ENCODE measurements at places on chromosomes 4 and X.

DNA sequence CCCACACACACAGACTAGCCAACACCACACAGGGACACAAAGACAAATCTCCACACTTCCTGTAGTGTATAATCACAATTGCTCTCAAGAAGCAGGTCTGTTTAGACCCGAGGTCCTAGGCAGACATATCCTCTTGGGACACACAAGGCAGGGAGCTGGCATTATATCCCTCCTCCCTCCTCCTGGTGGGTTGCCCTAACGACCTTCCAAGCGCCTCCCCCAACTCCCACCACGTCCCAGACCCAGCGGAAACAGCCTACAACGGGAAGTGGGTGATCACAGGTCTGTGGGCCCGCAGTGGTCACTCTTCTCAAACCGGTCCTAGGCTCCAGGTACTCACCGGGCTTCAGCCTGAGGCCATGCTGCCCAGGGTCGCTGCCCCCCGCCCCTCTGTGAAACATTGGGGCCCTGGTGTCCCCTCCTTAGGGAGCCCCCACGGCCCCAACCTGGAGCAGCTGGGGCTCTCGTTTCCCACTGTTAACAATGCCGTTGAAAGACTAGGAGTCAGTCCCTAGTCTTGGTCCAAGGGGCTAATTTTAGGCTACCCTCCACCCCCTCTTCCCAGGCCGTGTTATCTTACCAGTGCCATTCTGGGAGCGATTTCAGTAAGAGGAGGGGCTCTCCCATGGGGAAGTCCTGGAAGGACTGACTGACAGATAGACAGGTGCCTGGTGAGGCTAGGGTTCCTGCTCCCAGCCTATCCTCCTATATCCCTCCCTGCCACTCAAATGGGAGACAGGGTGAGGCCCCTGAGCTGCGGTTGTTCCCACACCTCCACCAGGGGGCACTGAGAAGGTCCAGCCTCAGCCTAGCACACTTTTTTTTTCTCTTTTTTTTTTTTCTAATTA, at the start of gene ASB12:
Gene ASB12 (minus strand): TSS at position 485 of the 848 bp plus-strand sequence. CDS start 4,957 bp downstream, outside the sequence.
- DNase-seq: no peak

DNA sequence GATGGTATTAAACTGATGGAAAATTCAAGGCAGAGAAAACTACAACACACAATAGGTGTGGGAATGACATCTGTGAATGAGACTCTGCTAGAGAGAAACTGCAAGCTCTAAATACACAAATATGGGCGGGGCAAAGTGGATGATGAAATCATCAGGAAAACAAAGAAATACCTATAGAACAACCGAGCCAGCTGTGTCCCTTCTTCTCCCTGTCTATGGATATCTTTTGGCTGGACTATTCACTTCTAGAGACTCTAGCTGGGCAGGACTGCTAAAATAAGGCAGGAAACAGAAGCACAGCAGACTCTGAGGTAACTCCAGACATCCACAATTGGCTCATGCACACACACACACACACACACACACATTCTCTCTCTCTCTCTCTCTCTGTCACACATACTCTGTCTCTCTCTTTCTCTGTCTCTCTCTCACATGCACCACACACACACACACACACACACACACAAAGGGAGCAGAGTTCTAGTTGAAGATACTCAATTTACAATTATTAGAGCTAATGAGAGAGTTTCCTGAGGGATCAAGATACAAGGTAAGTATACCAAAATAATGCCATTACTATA, 27.2 kb upstream of the EDNRA start:
- no peak for DNase-seq

DNA sequence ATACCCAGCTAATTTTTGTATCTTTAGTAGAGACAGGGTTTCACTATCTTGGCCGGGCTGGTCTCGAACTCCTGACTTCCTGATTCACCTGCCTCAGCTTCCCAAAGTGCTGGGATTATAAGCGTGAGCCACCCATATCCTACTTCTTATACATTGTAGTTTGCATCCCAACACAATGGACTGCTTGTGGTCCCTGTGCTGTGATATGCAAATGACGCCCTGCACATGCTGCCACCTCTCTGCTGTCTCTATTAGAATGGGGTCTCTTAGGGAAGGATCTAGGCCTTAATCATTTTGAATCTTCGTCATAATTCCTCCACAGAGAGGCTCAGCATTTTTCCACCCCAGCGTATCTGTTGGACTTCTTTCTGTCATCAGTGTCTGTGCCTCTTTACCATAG, 595.9 kb downstream of the ADGRL3 start:
- no peak for DNase-seq

DNA sequence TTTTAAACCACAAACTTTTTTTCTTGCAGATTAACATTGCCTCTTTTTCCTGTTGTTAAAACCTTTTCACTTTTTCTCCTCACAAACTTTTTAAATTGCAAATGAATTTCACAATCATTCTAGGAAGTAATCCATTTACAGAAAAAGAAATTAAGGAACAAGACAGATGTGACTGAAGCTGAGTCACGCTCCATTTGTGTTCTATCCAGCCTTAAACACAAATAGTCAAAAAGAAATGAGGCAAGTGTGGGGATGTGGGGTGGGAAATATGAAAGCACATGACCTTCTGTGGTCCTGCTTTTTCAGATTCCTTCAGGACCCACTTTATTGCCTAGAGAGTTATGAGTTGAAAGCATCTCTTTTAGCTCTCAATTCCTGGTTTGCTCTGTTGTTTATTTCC, 197.0 kb downstream of the ADGRL3 start:
- DNase-seq: no peak

DNA sequence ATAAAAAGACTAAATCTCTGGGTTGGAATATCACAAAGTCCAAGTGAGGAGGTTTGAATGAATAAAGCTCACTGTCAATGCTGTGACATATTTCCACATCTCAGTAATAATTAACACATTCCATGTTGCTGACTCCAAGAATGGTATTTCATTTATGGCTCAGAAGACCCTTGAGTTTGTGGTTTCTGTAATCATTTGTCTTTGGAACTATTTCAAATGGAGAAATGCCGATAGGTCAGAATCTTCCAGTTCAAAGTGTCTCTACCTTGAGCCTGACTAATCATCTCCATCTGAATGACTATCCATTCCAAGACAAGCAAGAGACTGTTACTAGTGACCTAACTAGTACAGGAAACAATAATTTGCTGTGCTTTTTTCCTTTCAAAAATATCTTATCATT, 24.2 kb upstream of the SLC2A9 start:
- no peak for DNase-seq

GRCh38 chr4:140603286-140603685, 34.5 kb upstream of the UCP1 start:
- DNase-seq: no peak

- no peak for DNase-seq
Observed at GRCh38 chr4:62004881-62005280, 804.8 kb downstream of the ADGRL3 start.

- no peak for DNase-seq
Observed at GRCh38 chr4:153513596-153513995, 47.4 kb downstream of the TMEM131L start.

- DNase-seq: no peak
Observed at GRCh38 chr4:26622913-26623312, 39.0 kb downstream of the TBC1D19 start.

GRCh38 chr4:18075823-18076433, 54.4 kb upstream of the LCORL start:
- DNase-seq: peak; percentile 23

DNA sequence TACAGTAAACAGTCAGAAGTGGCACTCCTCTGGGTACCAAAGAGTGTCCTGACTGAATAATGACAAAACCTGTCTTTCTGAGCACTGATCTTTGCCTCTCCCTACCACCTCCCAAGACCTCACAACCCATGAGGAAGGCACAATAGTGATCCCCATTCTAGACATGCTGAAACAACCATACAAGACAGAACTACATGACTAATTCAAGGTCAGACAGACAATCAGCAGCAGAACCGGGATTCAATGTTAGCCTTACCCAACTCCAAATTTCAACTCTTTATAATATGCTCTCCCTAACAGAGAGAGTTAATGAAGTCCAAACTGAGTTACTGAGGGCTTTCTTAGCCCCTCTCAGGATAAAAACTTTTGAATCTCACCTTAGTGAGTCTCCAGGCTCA, 71.0 kb downstream of the IRF2 start:
- DNase-seq: no peak

DNA sequence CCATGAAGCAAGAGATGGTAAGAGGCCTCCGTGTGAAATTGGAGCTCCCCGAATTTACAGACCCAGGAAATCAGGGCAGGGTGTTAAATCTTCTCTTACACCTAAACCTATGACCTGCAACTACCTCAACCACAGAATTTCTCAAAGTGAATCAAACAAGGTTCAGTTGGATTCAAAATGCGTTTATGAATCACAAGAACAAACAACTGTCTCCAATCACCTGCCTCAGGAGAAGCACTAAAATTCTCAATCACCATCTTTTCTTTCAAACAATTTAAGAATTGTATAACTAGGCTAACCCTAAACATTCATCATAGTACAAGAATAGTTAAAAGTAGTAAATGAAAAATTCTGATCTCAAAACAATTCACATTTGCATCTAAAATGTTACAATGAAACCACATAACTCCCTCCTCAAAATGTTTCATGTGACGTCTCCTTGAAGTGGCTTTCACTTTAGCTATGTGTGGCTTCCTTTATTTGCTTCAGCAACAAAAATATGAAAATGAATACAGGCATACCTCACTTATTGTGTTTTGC, 19.2 kb downstream of the PPP3CA start:
- no peak for DNase-seq

DNA sequence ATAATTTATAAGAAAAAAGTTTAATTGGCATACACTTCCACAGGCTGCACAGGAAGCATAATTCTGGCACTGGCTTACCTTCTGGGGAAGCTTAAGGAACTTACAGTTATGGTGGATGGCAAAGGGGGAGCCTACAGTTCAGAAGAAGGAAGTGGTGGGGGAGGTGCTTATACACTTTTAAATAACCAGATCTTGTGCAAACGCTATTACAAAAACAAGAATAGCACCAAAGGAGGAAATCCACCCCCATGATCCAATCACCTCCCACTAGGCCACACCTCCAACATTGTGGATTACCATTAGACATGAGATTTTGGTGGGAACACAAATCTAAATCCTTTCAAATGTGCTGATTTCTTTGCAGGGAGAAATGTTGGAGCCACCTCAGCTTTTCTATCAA, 287.7 kb downstream of the CPXCR1 start:
- DNase-seq: no peak

DNA sequence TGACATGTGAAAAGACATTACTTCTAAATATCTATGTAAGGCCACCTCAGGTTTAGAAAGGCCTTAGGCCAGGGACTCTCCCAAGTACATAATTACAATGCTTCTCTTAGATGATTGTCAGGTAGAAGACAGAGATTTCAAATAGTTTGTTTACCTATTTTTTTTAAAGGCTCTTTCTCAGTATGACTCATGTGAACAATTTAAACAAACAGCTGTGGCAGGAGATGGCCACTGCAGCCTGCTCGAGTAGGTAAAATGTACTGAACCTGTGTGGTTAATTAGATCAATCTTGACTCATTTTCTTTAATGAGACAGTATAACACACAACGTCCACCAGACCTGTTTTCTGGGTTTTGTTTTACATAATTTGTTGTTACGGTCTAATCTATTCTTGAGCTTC, 50.2 kb downstream of the LEF1 start:
- DNase-seq: no peak

- no peak for DNase-seq
Observed at GRCh38 chr4:173237762-173238161, 69.2 kb downstream of the GALNT7 start.

DNA sequence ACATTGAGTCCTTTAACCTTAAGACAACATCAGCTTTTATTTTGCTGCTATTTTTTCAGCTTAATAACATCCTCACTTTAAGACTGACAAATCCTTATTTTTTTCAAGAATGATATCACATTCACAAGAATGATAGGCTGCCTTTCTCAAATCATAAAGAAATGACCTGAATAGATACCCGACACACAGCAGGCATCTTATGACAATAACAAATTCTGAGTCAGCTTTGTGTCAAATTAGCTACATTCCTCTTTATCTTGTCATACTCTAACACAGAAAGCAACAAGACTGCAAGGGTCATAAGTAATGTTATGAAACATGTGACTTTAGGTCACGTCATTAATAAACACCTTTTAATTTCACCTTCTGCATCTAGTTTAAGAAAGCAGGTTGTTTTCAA, 2387.6 kb downstream of the PCDH7 start:
- no peak for DNase-seq

GRCh38 chr4:164551713-164552040, 202.3 kb upstream of the SMIM31 start:
- DNase-seq: no peak

DNA sequence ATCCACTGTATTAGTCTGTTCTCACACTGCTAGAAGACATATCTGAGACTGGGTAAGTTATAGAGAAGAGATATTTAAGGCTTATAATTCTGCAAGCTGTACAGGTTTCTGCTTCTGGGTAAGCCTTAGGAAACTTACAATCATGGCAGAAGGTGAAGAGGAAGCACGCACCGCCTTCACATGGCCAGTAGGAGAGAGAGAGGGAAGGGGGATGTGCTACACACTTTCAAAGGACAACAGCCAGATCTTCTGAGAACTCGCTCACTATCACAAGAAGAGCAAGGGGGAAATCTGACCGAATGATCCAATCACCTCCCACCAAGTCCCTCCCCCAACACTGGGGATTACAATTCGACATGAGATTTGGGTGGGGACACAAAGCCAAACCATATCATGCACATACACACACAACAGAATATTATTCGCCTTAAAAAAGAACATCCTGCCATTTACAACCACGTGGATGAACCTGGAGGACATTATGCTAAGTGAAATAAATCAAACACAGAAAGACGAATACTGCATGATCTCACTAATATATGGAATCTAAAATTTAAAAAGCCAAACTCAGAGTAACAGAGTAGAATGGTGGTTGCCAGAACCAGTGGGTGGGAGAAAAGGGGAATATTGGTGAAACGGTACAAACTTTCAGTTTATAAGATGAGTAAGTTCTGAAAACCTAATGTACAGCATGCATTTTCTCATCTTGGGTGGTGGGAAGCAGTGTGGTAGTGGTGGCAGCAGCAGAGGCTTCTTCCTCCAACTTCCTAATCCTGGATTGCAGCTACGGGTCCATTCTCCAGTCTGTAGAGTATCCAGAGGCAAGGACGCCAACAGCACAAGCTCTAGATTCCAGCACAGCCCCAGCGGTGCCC, 12.8 kb downstream of the FRYL start:
- DNase-seq: no peak

GRCh38 chrX:84487365-84488353, 14.6 kb downstream of the HDX start:
- DNase-seq: no peak

GRCh38 chrX:8846266-8846665, 45.1 kb upstream of the FAM9A start:
- no peak for DNase-seq

DNA sequence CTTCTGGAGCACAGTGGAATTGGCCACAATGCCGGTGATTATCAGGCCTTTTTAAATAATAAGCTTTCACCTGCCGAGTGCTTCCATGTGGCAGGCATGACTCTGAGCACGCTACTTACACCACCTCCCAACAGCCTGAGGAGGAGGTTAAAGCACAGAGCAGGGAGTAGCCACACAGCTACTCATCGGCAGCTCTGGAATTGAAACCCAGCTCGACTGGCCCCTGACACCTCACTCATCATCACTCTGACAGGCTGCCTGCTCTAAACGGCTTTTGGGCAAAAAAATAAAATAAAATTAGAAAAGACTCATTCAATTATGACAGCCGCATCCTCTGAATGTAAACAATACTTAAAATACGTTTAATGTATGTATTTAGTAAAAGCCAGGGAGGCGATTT, 326.4 kb upstream of the NOCT start:
- DNase-seq: no peak

Data from T-helper 17 cell (primary cell).